ENCODE measurements at places on chromosomes 12 and 14.
A peak's percentile ranks its signal among the peaks of the same experiment; 100 is the strongest.

GRCh38 chr12:77584860-77585259 is 245.8 kb upstream of the NAV3 start:
- no peak for DNase-seq

DNA sequence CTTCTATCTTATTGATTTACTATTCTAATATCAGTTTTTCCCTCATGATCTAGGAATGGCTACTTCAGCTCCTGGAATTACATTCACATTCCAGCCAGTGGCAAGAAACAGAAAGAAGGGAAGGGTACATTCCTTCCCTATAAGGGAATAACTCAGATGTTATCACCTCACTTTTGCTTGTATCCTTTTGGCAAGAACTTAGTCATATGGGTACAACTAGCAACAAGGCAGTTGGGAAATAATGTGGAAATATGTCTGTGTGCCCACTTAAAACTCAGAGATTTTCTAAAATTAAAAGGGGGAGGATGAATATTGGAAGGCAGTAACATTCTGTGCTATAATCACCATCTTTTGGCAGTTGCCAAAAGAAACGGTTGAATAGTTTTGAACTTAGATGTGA is 85.6 kb downstream of the MSRB3 start:
- DNase-seq = no peak

GRCh38 chr12:101608301-101609133 is 13.7 kb downstream of the MYBPC1 start:
- DNase-seq = no peak

DNA sequence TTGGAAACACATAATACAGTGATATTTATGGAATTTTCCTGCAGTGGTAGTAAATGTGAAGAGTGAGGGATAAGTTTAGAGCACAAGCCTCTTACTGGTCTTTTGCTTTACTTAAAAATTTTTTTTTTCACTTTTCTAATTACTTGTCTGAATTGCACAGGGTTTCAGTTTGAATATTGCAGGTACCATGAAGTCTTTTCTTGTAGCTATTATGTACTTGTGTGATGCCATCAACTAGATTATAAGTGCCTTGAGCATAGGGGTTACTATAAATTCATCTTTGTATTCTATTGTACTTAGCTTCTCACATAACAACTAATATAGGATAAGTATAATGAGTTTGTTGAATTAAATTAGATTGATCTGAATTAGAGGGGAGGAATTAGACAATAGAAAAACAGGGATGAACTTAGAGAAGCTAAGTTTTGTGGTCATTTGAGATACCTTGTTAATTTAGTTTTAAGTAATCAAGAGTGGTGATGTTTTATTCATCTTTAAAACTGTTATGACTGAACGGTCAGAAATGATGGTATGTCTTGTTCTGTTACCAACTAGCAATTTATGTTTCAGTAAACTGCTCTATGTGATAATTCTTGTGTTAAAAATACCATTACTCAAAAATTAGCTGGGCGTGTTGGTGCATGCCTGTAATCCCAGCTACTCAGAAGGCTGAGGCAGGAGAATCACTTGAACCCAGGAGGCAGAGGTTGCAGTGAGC is 42.1 kb downstream of the CCDC91 start:
- no peak for DNase-seq

GRCh38 chr12:89073027-89073398 is 279.3 kb downstream of the DUSP6 start:
- DNase-seq = no peak

DNA sequence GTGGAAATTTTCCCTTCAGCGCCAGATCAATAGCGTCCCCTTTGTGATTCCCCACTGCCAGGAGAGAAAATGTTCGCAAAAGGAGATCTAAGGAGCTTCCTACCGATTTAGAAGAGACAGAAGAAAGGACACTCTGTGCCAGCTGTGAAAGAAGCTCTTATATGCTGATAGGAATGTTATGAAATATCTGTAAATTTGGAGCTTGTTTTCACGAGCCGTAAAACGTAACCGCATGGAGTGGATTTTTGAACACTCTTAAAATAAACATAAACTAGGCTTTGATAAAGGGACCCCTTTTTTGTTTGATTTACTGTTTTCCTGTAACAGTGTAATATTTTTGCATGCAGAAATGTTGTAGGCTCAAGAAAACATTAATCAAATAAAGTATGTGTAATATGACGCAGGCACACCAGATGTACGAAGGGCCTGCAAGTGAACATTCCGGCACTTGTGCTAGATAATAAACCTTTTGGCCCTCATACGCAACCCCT is 346.8 kb downstream of the ETNK1 start:
- no peak for DNase-seq

DNA sequence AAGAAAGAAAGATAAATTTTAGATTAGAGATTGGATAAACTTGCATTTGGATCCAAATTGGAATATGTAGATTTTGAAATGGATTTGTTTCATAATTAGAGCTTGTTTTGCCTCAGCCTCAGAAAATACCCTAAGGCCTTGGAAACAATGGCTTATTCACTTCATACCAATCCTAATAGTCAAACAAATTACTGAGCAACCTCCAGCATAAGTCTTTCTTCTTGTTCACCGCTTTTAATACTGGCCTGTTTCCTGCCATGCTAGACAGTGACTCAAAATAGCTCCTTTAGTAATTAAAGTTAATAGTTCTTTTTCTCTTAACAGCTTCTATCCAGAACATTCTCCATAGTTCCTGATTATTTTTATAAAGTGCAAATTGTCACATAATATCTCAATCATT is 110.9 kb upstream of the DNM1L start:
- DNase-seq = no peak

GRCh38 chr12:74382983-74383382 is 154.7 kb upstream of the ATXN7L3B start:
- DNase-seq = no peak

DNA sequence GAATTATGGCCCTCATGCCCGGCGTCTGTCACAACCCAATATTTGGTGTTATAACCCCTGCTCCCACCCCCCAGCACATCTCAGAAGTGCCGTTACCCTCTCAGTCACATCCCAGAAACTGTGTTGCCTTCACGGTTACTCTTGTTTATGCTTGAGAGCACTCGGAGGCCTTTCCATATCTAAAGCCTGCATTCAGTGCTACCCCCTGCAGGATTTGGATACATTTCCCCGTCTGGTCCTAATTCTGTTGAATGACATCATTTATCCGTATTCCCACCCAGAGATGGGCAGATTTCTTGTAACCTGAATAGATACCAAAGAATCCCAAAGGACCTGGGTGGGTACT is 19.1 kb upstream of the FOS start:
- DNase-seq = no peak

DNA sequence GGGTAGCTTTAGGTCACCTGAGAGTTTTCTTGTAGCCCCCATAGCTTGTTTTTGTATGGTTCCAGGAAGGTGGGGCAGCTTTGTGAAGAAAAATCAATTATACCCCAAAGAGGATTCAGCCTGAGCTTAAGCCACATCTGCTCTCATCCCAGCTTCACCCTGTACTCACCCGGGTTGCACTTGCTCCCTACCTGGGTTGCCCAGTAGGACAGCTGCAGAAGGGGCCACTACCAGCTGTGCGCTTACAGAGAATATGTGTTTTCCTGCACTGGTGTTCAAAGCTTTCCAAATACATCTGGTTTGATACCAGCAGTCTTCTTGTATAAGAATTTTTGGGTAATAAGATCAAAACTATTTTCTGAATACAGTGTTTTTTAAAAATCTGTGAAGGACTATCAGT is 3.0 kb upstream of the SLC38A1 start:
- DNase-seq = no peak

- no peak for DNase-seq
Observed at GRCh38 chr12:85322715-85323114, 42.7 kb downstream of the ALX1 start.

- no peak for DNase-seq
Observed at GRCh38 chr14:101977311-101978071, 13.1 kb downstream of the DYNC1H1 start.

DNA sequence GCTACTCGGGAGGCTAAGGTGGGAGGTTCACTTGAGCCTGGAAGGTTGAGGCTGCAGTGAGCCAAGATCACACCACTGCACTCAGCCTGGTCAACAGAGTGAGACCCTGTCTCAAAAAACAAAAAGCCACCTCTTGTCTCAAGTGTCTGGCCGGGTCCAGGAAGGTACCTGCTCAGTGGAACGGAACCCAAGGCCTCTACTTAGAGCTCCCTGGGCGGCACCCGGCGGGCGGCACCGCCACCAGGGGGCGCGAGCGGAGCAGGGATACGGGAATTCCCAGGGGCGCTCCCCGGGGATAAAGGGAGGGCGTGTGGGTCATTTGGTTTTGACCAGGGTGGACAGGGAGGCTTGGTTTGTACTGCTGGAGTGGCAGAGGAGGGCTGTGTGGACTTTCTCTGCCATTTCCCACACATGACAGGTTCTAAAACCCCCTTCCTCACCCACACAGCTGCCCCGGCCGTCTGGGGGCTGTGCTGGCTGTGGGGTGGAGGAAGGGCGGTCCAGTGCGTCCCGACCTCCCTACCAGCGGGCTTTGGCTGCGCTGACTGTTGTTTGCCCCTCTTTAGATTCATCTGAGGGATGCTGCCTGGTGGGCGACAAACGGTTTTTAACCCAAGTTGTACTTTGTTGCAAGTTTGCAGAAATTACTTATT is 91.4 kb downstream of the SETD3 start:
- DNase-seq = peak; percentile 46

DNA sequence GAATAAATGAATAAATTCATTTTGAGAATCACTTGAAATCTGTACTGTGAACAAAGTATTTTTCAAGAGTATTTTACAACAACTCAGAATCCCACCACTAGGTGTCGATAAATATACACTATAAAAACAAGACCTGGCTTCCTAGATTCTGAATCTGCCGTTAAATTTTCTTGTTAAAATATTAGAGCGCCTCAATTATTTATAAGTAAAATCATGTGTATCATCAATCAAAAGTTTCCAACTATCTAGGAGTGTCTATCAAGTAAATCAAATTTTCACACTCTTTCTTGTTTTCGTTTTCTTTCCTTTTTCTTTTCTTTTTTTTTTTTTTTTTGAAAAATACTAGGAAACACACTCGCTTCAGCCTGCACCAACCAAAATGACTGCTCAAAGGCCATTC is 179.2 kb upstream of the DCN start:
- DNase-seq = no peak

- no peak for DNase-seq
Observed at GRCh38 chr12:56574210-56574609, 52.6 kb downstream of the RBMS2 start.

- DNase-seq = no peak
Observed at GRCh38 chr14:95255013-95255412, 64.7 kb downstream of the CLMN start.

DNA sequence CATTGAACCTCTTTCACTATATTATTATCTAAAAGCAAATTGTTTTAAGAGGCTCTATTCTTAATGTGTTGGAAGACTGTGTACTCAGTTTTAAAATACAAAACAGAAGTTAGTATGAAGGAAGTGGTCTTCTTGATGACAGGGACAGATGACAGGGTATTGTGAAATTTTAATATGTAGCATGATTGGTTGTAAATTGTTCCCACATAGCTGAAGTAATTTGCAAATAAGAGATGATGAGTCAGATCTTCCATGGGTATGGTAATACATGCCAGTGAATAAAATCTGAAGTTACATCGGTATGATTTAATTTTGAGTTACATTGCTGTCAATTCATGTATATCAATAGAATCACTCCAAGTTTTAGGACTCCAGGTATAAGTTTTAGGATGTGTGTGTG is 454.8 kb downstream of the AEBP2 start:
- no peak for DNase-seq

- no peak for DNase-seq
Observed at GRCh38 chr12:63152321-63152700, 1.3 kb upstream of the AVPR1A start.

- DNase-seq = no peak
Observed at GRCh38 chr14:54589076-54589475, 22.1 kb downstream of the SAMD4A start.

GRCh38 chr14:53547593-53547992 is 394.5 kb upstream of the DDHD1 start:
- DNase-seq = no peak

DNA sequence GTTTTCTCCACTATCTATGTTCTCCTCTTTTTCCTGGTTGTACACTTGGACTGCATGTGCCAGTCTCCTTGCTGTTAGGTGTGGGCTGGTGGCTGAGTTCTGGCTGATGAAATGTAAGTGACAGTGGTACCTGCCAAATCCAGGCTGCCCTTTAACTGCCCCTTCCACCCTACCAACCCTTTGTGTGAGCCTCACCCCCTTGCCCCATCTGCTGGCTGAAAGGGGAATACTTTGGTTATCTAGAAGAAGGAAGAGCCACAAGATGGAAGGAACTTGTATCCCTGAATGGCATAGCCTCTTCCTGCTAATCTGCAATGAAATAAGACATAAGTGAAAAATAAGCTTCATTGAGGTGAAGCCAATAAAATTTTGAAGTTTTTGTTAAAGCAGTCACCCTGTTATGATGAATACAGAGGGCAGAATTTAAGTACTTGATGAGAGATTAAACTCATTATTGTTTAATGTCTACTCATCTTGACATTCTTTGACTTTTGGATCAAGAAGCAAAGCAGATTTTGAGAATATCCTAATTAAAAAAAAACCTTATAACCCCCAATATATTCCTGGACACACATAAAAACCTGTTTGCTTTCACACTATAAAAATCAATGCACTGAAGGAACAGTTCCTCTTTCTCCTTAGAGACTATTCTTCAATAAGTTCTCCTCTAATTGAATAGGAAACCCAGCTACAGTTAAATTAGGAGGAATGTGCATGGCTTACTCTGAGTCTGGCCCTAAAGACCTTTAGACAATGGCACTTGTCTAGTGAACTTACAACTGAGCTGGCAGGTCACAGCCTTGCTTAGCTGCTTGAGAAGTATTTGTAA is 262.6 kb upstream of the BTG1 start:
- peak; percentile 33 for DNase-seq

- DNase-seq = no peak
Observed at GRCh38 chr14:54567224-54567638, 303 bp downstream of the SAMD4A start.

DNA sequence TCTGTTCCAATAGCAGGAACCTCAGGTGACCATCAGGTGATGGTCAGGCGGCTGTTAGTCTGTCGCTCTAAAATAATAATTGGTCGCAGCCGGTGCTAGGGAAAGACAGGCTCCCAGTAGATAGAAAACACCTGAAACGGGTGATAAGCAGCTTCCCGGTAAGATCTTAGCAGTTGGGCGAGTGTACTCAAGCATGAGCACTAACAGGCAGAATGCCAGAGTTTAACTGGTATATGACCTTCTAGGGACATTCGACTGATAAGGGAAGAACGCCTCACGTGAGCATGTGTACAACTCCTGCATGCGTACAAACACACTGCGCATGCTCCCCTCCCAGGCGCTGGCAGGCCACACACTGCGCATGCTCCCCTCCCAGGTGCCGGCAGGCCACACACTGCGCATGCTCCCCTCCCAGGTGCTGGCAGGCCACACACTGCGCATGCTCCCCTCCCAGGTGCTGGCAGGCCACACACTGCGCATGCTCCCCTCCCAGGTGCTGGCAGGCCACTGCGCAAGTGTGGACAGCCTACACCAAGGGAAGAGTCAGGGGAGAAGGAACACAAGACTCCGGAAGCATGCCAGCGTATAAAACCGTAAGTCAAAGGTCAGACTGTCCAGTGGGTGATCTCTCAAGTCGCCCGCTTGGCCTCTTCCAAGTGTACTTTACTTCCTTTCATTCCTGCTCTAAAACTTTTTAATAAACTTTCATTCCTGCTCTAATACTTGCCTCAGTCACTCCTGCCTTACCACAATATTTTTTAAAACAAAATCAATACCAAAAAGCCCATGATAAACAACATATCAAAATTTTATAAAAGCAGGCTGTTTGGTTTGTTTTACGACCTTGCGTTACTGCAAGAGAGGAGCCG is 24.5 kb downstream of the GPRC5D start:
- DNase-seq = peak; percentile 8
